ENCODE measurements at places on chromosomes 1 and 21.

GRCh38 chr1:183328371-183328770 lies 89.8 kb downstream of the NMNAT2 start:
- no peak for DNase-seq

GRCh38 chr1:180267761-180268555 lies 37.9 kb downstream of the LHX4 start:
- DNase-seq = no peak

DNA sequence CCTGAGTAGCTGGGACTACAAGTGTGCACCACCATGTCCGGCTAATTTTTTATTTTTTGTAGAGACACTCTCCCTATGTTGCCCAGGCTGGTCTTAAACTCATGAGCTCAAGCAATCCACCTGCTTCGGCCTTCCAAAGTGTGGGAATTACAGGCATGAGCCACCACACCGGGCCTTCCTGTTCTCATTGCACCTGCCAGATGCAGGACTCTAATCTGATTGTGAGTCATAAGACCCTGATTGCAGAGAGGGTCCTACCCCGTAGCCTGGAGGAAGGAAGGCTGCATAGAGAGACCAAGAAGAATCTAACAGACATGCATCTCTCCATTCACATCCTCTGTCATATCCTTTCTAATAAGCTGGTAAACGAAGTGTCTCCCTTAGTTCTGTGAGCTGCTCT lies 19.5 kb upstream of the CGN start:
- DNase-seq = no peak

GRCh38 chr1:19974822-19975416 lies 4.5 kb downstream of the PLA2G2A start:
- DNase-seq = no peak

DNA sequence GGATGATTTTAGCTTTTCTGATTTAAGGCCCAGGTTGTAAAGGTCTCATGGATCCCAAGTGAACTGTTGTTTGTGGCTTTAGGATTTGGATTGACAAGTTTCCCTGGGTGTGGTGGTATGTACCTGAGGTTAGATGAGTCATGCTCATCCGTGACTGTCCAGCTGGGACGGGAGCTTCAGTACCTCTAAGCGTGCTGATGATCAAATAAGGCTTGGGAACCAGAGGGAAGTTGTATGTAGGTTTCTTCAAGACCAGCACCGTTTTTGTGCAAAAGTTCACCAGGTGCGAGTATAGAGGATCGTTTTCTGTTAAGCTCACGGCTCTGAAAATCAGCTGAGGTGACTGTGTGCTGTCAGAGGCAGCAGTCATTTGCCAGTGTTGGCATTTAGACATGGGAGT lies 19.8 kb downstream of the PLA2G2E start:
- DNase-seq = no peak

GRCh38 chr1:18384059-18384458 lies 96.7 kb upstream of the KLHDC7A start:
- no peak for DNase-seq
